NCI-H1105 (cell line): ENCODE measurements at places on chromosomes 5 and 9.

DNA sequence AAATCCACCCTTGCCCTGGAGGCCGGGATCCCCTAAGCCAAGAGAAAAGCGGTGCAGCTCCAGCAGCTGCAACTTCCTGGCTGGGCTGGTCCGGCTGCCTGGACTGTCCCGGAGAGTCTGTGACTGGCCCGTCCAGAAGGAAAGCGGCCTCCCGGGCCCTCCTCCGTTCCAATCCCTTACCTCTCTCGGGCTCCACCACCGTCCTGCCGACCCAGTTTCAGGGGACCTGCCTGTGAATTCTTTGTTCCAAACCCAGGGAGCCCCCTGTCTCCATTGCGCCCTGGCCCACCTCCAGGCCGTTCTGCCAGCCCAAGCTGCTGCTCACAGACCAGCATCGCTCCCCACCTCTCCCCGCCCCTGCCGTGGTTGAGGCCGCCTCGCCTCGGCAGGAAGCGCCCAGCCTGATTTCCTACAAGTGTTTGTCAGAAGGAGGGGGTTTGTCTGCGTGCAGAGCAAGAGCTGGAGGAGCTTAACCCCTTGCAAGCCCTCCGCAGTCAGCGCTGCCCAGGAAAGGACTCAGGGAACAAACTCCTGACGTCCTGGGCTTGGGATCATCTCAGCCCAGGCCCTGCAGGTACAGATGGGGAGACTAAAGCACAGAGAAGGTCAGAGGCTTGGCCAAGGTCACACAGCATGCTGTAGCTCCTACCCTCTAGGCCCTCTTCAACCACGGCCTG, at the start of gene AKNA:
TSS of gene AKNA (minus strand) at position 303 of the 677 bp plus-strand sequence. CDS start 6,649 bp downstream, outside the sequence.
- DNase-seq, result no peak

DNA sequence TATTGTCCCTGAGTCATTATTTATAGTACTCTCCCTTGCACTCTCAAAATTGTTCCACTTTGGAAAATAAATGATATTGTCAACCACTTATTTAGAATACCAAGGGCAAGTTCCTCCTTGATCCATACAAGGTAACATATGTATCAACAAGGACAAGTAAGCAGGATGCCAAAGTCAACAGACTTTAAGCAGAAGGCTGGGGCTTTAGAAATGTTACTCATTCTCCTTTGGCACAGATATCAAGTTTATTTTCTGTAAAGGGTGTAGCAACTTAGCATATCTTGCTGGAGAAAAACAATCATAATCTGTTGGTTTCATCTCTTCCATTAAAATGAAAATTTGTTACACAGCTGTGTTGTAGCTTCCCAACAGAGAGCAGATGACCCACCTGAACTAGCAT, 248.7 kb upstream of the SLC30A5 start:
- no peak for DNase-seq

GRCh38 chr5:40356248-40356647, 323.5 kb upstream of the PTGER4 start:
- no peak for DNase-seq

DNA sequence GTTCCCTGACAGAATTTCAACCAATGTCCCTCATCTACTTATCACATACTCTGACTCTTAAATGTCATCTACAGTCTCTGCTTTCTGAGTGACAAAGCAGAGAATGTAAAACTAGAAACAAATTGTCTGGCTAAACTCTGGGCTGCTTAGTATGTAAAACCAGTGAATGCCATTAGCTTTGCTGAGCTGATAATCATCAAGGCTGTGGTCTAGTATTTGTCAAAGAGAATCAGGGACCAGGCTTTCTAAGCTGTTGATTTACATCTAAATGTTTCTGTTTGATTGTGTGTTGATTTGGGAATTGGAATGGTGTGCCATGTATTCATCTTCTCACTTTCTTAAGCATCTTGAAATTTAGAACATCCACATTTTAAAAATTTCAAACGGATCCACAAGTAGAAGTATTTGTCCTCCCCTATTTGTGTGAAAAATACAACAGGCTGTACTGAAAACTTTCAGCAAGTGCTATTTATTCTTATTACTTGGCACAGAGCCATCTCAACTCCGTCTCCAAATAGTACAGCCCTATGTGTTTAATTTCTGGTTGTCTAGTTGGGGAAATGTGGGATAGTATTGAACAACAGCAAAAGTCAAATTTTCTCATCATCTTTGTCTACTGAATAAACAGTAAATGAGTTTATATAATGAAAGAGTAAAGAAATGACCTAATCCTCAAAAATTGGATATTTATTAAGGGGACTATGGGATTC, 251.5 kb downstream of the KCTD16 start:
- DNase-seq, result no peak

- no peak for DNase-seq
Observed at GRCh38 chr5:9838916-9839315, 208.8 kb upstream of the TAS2R1 start.

DNA sequence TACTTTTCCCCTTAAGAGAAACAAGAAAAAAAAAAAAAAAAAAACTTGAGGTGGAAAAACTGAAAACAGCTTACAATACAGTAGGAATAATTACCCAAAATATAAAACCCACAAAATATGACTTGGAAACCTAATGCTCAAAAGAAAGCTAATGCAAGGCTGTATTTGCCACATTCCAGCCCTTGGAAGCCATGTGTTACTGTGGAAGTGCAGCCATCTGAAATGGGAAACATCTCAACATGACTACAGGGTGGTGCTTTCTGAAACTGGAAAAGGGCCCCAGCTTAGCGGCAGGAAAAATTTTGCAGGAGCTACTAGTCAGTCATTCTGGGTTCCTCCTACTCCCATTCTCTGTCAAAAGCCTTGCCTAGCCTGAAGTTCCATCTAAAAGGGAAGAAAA, 20.4 kb downstream of the CDK5RAP2 start:
- no peak for DNase-seq

DNA sequence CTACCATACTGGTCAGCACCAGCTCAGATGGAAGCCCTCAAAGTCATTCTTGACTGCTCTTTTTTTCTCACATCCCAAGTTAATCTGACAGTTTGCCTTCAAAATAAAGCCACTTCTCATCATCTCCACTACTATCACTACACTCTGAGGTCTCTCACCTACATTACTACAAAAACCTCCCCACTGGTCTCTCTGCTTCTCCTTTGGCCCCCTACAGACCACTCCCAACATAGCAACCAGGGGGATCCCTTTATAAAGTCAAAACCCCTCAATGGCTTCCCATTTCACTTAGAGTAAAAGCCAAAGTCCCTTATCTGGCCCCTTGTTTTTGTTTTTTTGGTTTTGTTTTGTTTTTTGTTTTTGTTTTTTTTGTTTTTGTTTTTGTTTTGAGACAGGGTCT, 4.6 kb downstream of the ARAP3 start:
- no peak for DNase-seq

DNA sequence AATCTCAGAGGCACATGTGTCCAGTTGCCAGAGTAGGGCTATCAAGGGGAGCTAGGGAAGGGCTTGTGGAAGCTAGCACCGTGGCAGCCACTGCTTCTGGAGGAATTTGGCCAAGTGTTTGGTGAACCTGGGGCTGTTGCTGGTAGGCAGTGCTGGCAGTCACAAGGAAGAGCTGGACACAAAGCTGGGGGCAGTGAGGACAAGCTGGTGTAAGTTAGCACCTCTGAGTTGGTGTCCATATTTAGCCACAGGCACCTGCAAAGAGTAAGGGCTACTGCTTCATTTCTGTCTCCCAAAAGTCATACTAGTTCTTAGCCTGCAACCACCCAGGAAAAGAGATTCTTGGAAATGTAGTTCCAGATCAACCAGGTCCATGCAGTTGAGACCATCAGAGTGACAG, 359.4 kb downstream of the CSNK1G3 start:
- DNase-seq, result no peak

GRCh38 chr9:91904588-91905236, 45.3 kb downstream of the ROR2 start:
- DNase-seq, result no peak

GRCh38 chr5:3355126-3355525, 240.5 kb upstream of the IRX1 start:
- DNase-seq, result no peak

GRCh38 chr9:126980231-126980630, 65.6 kb downstream of the RALGPS1 start:
- DNase-seq, result no peak

GRCh38 chr5:165457859-165458481, 1952.6 kb downstream of the MAT2B start:
- DNase-seq, result no peak

- DNase-seq, result no peak
Observed at GRCh38 chr5:181259974-181260719, 796 bp downstream of the TRIM52 start.

DNA sequence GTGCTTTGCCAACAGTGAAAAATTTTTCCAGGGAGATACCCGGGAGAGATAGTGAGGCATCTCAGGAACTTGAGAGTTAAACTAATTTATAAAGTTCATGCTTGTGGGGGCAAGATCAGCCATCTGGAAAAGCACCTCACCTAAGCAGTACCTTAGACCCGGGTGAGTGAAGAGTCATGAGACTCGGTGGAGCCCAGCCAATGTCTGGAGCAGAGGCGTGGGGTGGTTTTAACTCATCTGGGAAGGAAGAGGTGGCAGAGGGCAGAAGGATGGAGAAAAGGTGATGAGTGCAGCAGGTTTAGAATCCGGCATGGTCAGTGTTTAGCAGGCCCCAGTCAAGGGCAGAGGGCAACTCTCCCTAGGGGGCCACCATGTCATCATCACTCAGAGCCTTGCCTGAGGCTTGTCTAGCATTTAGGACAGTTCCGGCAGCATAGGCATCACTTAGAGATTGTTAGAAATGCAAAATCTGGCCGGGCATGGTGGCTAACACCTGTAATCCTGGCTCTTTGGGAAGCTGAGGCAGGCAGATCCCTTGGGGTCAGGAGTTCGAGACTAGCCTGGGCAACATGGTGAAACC, 4.3 kb upstream of the RNF183 start:
- DNase-seq, result no peak

- no peak for DNase-seq
Observed at GRCh38 chr9:111013250-111013649, 25.0 kb downstream of the LPAR1 start.

DNA sequence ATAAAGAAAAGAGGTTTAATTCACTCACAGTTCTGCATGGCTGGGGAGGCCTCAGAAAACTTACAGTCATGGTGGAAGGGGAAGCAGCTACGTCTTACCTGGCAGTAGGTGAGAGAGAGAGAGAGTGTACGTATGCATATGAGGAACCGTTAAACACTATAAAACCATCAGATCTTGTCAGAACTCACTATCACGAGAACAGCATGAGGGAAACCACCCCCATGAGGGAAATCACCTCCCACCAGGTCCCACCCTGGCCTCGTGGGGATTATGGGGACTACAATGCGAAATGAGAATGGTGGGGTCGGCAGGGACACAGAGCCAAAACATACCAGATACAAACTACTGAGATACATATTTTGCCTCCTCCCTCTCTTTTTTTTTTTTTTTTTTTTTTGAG, 10.8 kb upstream of the FER start:
- no peak for DNase-seq

DNA sequence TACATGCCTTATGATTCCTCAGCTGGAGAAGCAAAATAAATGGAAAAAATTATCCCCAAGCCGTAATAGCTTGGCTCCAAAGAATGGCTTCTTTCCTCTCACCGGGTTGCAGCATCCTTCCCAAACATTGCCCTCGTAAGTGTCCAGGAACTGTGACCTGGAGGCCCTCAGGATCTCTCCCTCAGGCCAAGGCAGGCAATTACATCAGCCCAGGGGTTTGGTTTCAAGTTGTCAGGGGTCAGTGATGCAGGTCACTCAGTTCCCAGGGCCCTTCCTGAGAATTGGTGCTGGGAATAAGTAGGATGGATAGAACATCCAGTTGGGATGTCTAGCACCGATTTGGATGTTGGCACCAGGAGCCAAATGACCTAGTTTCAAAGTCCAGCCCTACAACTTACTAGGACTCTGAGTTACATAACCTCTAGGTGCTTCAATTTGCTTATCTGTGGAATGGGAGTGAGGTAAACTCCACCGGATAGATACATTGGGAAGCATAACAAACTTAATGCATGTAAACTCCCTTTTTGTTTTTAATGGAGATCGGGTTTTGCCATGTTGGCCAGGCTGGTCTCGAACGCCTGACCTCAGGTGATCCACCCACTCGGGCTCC, 133.5 kb upstream of the DAP start:
- DNase-seq, result no peak

- no peak for DNase-seq
Observed at GRCh38 chr9:128242828-128243214, 33.0 kb downstream of the GOLGA2 start.

GRCh38 chr5:115096034-115096769, 73.5 kb downstream of the TRIM36 start:
- DNase-seq, result no peak

DNA sequence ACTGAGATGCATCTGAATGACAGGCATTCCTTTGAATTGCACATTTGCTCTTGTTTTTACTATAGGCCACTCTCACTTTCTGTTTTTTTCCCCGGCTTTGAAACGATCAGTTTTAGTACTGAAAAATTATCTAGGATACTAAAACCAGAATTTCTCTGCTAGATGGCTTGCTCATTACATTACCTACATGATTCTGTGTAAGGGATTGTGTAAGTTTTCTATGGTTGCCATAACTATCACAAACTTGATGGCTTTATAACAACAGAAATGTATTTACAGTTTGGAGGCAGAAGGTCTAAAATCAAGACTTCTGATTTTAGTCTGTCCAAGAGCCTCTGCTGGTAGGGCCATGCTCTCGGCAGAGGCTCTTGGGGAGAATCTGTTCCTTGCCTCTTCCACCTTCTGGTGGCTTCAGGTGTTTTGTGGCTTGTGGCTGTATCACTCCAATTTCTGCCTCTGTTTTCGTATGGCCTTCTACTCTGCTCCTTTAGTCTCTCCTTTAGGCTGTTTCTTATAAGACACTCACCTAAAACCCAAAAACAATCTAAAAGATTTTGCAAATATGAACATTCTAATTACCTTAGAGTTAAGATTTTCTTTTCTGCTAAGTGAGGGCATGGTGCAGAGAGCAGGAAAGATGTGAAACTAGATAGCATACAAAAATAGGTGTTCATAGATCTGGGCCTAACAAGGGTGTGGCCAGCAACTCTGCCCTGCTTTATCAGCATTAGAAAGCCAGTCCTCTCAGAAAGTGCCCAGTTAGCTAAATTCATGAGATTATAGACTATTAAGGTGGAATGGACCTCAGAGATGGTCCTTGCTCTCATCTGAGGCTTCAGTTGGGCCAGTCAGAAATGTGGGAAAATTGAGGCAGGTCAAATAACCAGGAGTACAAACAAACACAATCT, 93.3 kb upstream of the CDKN2B start:
- no peak for DNase-seq

DNA sequence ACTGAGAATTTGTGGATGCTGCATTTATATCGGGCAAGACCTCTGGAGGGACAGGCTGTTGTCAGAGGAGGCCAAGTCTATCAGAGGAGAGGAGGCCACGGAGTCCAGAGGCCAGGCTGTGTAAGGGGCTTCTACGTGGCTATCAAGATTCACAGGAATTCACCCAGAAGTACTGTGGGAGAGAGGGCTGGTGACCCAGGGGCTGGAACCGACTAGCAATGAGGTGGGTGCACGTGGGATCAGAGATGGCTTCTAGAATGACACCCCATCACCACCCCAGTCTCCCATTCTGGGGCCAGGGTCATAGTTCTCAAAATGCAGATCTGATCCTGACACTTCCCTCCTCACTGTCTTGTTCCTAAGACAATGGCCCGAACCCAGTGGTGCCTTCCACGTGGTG, 61.2 kb upstream of the PHYKPL start:
- no peak for DNase-seq
